ENCODE measurements at places on chromosomes 11 and 22.
A peak's percentile ranks its signal among the peaks of the same experiment; 100 is the strongest.

- no peak for DNase-seq
These were observed 32.3 kb downstream of the ADAMTS15 start for GRCh38 chr11:130480711-130481140.

DNA sequence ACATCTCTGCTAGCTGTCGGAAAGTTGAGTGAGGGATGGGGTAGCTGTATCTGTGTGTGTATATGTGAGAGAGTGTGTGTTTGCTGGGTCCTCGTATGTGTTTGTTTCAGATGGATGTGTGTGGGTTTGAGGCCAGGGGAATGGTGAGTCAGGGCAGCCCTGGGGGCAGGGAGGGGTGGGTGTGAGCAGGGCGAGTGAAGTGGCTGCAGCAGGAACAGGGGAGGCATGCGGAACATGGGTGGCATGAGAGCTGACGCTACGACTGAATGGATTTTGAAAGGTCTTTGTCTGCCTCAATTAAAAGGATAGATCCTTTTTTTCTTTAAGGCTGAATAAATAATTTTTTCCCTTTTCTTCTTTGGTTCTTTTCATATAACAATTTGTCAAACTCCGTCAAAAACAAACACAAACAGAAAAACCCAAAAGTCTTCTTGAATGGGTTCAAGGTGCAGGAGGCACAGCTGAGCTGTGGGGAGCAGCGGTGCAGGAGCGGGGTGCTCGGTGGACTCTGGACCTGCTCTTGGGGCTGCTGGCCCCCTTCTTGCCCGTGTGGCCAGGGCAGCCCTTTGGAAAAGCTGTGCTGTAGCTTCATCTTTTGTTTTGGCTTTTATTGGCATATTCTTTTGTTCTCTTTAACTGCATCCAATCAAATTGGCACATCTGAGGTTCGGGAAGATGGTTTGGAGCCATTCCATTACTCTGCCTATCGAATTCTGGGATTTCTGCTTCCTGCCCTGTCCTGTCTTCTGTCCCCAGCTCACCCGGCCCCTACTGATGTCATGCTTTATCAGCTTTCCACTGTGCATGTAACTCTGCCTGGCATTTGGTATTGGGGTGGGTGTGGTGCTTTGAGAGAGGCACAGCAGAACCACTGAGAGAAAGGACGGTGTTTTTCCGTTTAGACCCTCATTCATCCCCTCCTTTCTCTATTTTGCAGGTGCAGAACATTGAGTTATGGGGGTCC lies 80.1 kb downstream of the ADAMTS15 start:
- no peak for DNase-seq

DNA sequence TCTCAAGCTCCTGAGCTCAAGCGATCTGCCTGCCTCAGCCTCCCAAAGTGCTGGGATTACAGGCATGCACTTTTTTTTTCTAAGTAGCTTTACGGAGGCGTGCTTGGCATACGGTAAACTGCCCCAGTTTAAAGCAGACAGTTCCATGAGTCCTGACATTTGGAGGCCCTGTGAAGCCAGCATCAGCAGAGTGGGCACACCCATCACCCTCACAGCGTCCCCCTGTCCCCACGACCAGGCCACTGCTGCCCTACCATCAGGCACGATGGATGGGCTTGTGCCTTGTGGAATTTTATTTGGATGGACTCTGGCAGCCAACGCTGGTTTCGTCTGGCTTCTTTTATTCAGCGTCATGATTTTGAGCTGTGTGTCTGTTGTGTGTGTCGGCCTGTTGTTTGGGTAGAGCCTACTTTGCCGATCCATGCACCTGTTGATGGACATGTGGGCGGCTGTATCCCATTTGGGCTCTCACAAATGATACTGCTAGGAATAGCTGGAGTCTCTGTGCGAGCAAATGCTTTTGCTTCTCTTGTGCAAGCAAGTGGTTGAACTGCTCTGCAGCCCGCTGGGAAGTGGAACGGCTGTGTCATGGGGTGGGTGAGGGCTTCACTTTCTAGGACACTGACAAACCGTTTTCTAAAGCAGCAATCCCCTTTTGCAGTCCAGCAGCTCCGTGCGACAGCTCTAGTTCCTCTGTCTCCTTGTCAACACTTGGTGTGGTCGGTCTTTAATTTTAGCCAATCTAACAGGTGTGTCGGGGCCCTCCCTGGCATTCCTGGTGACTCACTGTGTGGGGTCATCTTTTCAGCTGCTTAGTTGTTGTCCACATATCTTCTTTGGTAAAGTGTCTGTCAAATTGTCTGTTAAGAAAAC lies 23.8 kb downstream of the KCNQ1 start:
- no peak for DNase-seq

DNA sequence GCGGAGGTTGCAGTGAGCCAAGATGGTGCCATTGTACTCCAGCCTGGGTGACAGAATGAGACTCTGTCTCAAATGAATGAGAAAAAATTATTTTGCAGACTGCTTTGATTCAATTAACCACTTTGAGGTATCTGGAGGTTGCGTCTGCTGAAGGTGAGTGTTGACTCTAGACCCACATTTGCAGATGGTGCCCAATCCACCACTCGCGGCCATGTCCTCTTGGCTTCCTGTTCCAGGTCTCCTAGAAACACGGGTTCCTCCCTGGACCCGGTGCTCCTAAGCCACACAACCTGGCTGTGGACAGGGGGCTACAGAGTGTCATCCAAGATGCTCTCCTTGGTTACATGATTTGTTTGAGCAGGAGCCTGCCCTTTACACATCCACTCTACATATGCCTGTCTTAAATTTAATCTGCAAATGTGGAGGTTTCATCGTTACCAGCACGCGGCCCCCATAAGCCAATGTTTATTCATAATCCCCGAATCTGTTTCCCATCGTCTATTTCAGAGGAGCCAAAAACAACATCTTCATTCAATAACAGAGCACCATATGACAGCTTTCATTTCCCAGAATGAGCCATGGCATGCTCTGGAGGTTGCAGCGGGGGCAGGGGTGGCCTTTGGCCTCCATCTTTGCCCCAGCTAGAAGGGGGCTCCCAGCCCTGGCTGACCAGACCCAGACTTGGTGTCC lies 377.2 kb downstream of the CTTN start:
- no peak for DNase-seq

- no peak for DNase-seq
These were observed 35.0 kb downstream of the DKK3 start for GRCh38 chr11:11973361-11973800.

- DNase-seq = no peak
These were observed 3.5 kb upstream of the TCF20 start for GRCh38 chr22:42273855-42274451.

DNA sequence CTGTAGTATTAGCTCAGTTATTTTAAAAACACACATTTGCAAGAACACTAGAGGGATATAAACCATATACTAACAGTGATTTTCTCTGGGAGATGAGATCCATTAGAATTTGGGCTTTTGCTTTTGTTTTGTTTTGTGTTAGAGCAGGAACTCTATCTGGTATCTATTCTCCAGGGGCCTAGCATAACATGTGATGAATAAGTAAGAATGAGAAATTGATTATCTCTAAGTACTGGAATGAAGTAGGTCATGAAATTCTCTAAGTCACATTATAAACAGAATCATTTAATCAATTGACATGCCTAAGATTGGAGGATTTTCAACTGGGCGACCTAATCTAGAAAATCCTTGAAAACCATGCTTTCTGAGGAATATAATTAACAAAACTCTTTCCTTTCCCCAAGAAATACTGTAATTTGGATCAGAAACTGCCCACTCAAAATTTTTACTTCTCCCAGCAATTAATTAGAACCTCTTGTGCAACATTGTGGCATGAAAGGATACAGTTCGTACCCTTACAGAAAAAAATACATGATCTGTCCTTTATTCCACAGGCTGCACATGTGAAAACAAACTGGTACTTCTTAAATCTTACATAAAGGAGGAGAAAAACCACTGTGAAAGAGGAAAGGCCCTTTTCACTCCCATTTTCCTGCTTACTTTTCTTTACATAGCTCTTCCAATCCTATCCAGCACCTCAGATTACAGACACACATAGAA lies 93.5 kb downstream of the MRTFA start:
- DNase-seq = no peak

- DNase-seq = no peak
These were observed 9.1 kb upstream of the SREBF2 start for GRCh38 chr22:41823797-41824196.

DNA sequence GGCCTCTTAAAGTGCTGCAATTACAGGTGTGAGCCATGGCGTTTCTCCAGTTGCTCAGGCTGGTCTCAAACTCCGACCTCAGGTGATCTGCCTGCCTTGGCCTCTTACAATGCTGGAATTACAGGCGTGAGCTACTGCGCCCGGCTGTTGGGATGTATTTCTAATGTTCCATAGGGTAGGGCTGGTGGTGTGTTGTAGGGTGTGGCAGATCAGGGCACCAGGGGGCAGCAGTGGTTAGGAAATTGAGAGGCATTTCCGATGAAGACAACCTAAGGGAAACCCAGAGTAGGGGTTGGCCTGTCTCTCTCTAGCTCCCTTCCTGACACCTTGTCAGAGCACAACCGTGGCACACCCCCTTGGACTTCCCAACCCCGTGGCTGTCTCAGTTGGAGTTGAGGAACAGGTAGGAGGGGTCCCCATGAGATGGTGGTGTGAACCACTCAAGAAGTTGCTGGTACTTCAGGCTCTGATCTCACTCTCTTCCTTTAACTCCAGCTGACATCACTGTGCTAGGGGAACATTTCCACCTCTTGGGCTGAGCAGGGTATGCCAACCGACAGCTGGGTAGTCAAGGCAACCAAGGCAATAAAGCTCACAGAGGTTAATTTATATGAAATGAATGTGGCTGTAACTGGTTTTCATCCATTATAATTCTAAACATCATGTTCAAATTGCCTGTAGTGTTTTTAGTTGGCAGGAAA lies 33.0 kb downstream of the YWHAH start:
- DNase-seq = peak; percentile 92

GRCh38 chr11:128714123-128714522 lies 20.3 kb downstream of the FLI1 start:
- no peak for DNase-seq

GRCh38 chr11:130160498-130161155 lies 1.0 kb downstream of the ST14 start:
- DNase-seq = no peak

Measured in activated CD4-positive, alpha-beta T cell treated with anti-CD3 and anti-CD28 coated beads for 36 hours (primary cell).